ENCODE measurements at places on chromosomes 3 and 15.

GRCh38 chr15:59814409-59814808 lies 125.3 kb upstream of the BNIP2 start:
- peaks cover 2% of the 10 kb centered on the region for H3K36me3 ChIP-seq
- peaks cover 14% of the 10 kb centered on the region for H3K4me1 ChIP-seq
- no peak overlapping the region for H3K4me3 ChIP-seq
- peak; percentile 24 for DNase-seq

- H3K4me1 ChIP-seq = peaks cover 23% of the 10 kb centered on the region
- peaks cover 1% of the 10 kb centered on the region for H3K36me3 ChIP-seq
- DNase-seq = no peak
- H3K27me3 ChIP-seq = no peaks in the 10 kb centered on the region
- H3K4me3 ChIP-seq = no peak overlapping the region
Measured at GRCh38 chr3:129616713-129617112, 10.2 kb upstream of the PLXND1 start.

- H3K4me3 ChIP-seq = no peak overlapping the region
- H3K27me3 ChIP-seq = peaks cover 72% of the 10 kb centered on the region
- no peaks in the 10 kb centered on the region for H3K4me1 ChIP-seq
- H3K27ac ChIP-seq = no peak overlapping the region
Measured at GRCh38 chr3:151949706-151950105, 76.3 kb downstream of the SUCNR1 start.

GRCh38 chr3:186665625-186666188 lies at the start of gene HRG:
Gene HRG (plus strand): TSS chr3:186666014. CDS start chr3:186666032, 18 bp downstream.
- H3K36me3 ChIP-seq = no peaks in the 10 kb centered on the region
- H3K4me1 ChIP-seq = no peaks in the 10 kb centered on the region
- no peak for DNase-seq
- no peak within 1 kb of the TSS for H3K4me3 ChIP-seq
- peaks cover 16% of the 10 kb centered on the region for H3K27me3 ChIP-seq

DNA sequence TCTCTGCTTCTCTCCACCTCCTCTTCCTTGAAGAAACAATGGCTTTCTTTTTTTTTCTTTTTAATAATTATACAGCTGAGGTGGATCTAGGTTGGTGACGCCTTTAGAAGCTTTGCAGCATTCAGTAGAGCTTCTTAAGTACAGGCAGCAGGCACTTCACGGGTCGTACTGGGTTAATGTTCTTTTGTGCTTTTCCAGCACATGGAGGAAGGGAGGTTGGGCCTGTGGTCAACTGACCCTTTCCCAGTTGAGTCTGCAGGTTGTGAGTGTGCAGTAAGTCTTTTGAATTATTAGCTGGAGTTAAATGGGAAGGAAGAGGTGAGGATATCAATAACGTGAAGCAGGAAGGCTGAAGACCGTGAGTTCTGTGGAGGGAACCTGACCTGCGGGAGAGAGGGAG lies 7.0 kb downstream of the TRAK1 start:
- peaks cover 7% of the 10 kb centered on the region for H3K36me3 ChIP-seq
- no peak overlapping the region for H3K4me3 ChIP-seq
- no peak for DNase-seq
- peak overlapping the region; percentile 8 for H3K27ac ChIP-seq
- no peaks in the 10 kb centered on the region for H3K27me3 ChIP-seq
- H3K4me1 ChIP-seq = peaks cover 11% of the 10 kb centered on the region

GRCh38 chr3:27639271-27639670 lies 82.9 kb downstream of the EOMES start:
- H3K4me3 ChIP-seq = peak overlapping the region; percentile 48
- no peaks in the 10 kb centered on the region for H3K36me3 ChIP-seq
- peak overlapping the region; percentile 91 for H3K27ac ChIP-seq
- no peaks in the 10 kb centered on the region for H3K27me3 ChIP-seq
- no peak for DNase-seq

DNA sequence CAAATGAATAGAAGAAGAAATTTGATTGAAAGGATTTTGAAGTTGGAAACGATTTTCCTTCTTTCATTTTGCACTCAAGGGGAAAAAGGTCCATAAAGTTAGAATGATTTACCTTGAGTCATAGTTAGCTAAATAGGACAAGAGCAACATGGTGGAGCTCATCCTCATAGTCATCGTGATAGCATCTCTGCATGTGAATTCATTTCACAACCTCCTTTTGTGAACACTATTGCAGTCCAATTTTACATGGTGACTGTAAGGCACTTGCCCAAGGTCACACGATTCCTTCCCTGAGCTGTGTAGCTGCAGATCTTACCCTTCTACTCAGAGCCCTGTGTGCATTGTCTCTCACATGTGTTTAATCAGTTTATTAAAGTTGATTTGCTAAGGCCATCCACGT lies 359.8 kb upstream of the C2CD4B start:
- peaks cover 1% of the 10 kb centered on the region for H3K36me3 ChIP-seq
- DNase-seq = no peak
- no peak overlapping the region for H3K4me3 ChIP-seq
- peaks cover 51% of the 10 kb centered on the region for H3K27me3 ChIP-seq

- peaks cover 42% of the 10 kb centered on the region for H3K27me3 ChIP-seq
- H3K4me1 ChIP-seq = no peaks in the 10 kb centered on the region
- DNase-seq = no peak
- no peaks in the 10 kb centered on the region for H3K36me3 ChIP-seq
- H3K4me3 ChIP-seq = no peak overlapping the region
Measured at GRCh38 chr3:150147776-150148175, 177.1 kb upstream of the PFN2 start.

- DNase-seq = no peak
- peaks cover 11% of the 10 kb centered on the region for H3K27me3 ChIP-seq
- H3K4me1 ChIP-seq = no peaks in the 10 kb centered on the region
Measured at GRCh38 chr15:83904107-83905040, 250.5 kb downstream of the ADAMTSL3 start.

Measured in central memory CD8-positive, alpha-beta T cell (primary cell).